ENCODE measurements at places on chromosomes 2 and 18.

GRCh38 chr18:74608681-74609080, 11.0 kb downstream of the ZNF407 start:
- DNase-seq = no peak

DNA sequence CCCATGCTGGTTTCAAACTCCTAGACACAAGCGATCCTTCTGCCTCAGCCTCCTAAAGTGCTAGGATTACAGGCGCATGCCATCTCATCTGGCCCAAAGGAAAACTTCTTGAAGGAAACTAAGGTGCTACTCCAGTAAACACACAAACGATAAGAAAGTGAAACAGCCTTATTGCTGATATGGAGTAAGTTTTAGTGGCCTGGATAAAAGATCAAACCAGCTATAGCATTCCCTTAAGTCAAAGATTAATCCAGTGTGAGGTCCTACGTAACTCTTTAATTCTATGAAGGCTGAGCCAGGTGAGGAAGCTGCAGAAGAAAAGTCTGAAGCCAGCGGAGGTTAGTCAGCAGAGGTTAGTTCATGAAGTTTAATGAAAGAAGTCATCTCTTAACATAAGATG, 40.8 kb upstream of the POTEE start:
- no peak for DNase-seq

DNA sequence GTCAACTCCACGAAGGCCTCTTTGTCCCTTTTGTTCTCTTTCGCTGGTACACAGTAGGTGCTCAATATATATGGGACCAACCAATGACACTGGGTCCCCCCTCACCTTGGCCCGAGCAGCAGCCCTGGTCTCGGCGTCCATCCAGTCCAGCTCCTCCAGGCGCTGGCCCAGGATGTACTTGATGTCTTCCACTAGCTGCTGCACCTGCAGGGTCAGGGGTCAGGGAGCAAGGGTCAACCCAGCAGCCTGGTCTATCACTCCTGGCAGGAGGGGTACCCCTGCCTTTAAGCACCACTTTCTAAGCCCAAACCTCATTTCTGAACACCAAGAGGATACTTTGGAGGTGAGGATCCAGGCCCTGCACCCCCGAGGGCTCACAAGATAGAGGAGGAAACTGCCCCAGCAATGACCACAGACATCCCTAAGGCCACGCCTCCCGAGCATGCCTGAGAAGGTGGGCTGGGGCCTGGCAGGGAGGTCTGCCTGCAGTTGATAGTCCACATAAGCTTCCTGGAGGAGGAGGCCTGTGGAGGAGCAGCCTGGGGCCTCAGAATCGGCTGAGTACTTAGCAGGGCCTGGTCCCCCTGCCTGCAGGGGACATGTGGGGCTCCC, 4.2 kb downstream of the ECEL1 start:
- no peak for DNase-seq

- DNase-seq = no peak
Measured at GRCh38 chr18:67468038-67468437, 48.5 kb downstream of the DSEL start.

GRCh38 chr2:165239856-165240515, 772 bp downstream of the SCN2A start:
- no peak for DNase-seq

DNA sequence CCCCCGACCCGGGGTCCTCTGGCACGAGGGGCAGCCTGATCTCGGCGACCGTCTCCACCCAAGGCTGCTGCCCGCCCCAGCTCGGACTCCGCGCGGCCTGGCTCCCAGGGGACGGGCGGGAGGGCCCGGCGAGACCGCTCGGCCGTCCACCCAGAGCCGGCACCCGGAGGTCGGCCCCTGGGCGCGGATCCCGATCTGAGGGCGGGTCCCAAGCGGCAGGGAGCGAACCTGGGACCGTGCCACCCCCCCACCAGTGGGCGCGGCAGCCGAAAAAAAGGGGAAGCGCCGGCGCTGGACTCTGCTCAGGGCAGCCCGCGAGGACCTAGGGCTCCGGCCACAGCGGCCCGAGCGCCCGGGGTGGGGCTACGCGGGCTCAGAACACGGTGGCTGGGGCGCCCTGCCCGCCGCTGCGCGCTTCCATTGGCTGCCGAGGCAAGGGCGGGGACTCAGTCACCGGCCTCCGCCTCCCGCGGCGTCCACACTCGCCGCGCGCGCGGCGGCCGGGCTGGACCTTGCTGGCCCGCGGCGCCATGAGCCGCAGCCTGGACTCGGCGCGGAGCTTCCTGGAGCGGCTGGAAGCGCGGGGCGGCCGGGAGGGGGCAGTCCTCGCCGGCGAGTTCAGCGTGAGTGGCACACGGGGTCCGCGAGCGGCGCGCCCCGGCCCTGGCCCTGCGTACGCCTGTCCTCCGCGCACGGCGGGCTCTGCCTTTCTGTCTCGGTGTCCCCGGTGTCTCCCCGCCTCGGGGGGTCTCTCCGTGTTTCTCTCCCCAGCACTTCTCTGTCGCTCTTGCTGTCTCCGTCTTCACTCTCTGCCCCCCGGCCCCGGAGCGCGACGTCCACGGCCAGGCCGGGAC, at the start of gene PTPN18:
Gene PTPN18, plus strand, starts transcription at position 479 of the 854 bp plus-strand sequence. Its CDS starts 52 bp downstream, at position 531.
- DNase-seq = peak; percentile 3

- DNase-seq = no peak
Measured at GRCh38 chr18:9285604-9286003, 49.0 kb upstream of the TWSG1 start.

DNA sequence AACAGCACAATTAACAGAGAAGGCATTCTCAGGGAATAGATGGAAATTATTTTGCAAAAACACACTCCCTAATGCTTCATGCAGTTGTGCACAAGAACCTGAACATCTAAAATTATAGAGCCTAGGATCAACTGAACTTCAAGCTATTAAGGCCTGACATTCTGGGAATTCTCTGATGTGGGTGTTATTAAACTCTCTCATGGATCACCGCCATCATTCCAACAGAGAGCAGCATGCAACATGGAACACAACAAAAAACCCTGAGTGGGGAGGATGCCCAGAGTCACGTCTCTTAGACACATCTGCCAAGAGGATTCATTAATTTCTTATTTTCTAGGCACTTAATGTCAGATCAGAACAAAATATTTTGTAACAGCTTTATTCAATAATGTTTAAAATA, 543.8 kb downstream of the ERBB4 start:
- DNase-seq = no peak

GRCh38 chr2:25062511-25062917, 20.6 kb downstream of the EFR3B start:
- no peak for DNase-seq

DNA sequence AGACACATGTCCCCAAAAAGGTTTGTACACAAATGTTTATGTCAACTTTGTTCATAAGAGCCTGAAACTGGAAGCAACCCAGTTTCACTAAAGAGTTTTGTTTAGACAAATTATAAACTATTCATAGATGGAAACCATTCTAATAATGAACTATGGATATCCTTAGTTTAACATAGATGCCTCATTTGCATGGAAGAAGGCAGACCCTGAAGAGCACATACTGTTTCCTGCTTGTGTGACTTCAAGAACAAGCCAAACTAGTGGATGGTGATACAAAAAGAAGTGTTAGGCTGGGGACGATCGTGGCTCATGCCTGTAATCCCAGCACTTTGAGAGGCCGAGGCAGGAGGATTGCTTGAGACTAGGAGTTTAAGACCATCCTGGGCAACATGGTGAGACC, 48.1 kb downstream of the ACOXL start:
- DNase-seq = no peak

DNA sequence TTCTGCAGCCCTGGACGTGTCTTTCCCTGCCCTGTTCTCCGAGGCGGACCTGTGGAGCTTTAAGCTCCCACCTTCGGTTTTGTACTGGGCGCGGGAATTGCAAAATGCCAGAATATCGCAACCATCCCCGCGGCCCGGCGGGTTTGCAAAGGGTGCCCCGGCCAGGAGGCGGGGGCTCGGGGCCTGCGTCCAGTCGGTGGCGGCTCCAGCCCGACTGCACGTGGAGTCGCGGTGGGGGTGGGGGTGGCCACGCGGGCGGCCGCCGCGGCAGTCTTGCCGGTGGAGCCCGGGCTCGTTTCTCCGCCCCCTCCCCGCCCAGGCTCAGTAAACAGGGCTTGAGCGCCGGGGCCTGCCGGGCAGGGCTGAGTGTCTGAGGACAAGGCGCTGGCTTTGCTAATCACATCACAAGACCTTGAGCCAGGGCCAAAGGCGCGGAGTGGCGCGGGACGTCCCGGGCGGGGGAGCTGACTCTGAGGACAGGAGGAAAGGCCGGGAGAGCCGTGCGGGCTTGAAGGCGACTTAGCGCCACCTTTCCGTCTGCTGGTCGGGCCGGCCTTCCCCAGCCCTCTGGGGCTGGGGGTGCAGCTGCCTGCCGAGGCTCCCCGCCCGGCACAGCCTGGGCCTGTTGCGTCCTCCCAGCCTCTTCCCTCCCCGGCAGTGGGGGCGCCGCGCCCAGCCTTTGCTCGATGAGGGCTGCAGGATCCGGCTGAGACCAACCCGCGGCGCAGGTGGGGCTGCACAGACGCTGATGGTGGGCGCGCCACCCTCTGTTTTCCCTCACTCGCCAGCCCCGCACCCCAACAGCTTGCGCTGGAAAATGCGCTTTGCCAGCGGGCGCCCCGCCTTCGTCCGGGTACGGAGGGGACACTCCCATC, 786 bp upstream of the ZFP36L2 start:
- DNase-seq = peak; percentile 75

DNA sequence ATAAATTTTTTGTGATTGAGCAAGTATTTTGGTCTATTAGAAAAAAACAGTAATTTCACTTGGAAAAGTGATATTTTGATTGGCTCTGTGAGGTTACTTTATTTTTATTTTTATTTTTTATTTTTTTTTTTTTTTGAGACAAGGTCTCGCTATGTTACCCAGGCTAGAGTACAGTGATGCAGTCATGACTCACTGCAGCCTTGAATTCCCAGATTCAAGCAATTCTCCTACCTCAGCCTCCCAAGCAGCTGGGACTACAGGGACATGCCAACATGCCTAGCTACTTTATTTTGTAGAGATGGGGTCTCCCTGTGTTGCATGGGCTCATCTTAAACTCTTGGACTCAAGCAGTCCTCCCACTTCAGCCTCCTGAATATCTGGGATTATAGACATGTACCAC, 60.9 kb upstream of the MGAT5 start:
- no peak for DNase-seq

GRCh38 chr2:172046080-172046678, 39.1 kb upstream of the DLX1 start:
- DNase-seq = no peak

GRCh38 chr2:10495988-10496313, 47.8 kb upstream of the ODC1 start:
- DNase-seq = no peak

- no peak for DNase-seq
Measured at GRCh38 chr2:127671557-127672302, 3.6 kb downstream of the LIMS2 start.

- DNase-seq = no peak
Measured at GRCh38 chr2:73112026-73112912, 479 bp downstream of the RAB11FIP5 start.

DNA sequence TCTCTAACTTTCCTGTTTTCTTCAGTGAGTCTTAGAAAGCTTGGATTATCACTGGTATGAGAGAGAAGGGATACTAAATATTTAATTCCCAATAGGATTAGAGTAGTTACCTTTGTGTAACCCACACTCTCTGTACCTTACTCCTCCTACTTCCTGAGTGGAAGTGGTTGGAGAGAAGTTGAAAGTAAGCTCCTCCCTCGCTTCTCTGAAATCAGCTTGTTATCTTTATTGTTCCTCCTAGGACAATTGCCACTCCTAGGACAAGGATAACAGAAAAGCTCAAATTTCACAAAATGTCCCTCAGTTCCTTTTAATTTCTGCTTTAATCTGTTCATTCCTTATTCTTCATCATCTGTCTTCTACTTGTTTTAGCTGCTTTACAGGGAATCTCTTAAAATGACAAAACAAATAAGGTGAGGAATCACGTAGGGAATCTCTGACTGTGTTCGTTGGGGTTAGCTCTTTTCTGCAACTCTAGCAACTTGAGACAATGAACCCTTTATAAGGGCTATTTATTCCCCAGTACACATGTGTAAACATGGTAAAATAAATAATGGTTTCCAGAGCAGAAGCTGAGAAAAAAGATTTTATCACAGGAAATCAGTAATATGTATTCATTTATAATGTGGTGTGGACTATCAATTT, 8.6 kb downstream of the ITPRID2 start:
- DNase-seq = no peak

DNA sequence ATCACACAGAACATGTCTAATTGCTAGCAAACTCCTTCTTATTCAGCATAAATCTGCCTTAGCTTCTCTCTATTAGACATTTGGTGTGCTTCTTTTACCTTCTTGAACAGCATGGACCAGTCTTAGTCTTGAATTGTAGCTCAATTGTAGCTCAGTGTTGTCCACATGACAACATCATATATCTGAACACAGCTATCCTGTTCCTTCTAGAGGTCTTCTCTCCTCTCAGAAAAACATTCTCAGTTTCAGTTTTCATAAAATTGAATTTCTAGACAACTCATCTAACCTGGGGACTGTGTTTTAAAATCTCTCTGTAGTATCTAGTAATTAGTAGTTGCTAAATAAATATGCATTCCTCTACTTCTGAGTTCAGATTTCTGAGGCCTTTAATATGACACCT, 47.6 kb downstream of the CPO start:
- no peak for DNase-seq

GRCh38 chr2:12041236-12041635, 294.8 kb downstream of the LPIN1 start:
- no peak for DNase-seq

- no peak for DNase-seq
Measured at GRCh38 chr2:176461809-176462670, 192.8 kb downstream of the MTX2 start.

DNA sequence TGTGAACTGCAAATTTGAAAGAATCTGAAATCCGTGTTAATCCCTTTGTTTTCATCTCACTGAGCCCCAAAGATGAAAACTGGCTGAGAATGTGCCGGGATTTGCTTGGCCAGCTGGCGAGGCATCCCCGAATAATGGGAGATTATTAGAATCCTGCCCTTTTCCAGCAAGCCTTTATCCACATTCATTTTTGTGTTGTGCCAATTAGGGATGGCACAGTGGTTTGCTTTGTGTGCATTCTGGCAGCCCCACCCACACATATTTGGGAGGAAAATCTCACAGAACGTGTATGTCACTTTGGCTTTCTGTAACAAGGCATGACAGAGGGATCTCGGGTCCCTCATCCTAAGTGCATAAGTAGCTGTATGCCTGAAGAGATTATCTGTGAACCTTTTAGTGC, 405.8 kb upstream of the FAM98A start:
- DNase-seq = no peak

GRCh38 chr2:88959480-88960204, 268.2 kb downstream of the RPIA start:
- DNase-seq = no peak

GRCh38 chr18:59056706-59057492, 82.8 kb upstream of the SEC11C start:
- peak; percentile 18 for DNase-seq

- no peak for DNase-seq
Measured at GRCh38 chr2:46430413-46430812, 49.0 kb upstream of the TMEM247 start.
